NCI-H187 treated with DMSO at 0.1 percent for 48 hours (cell line): ENCODE measurements at places on chromosomes 12 and 14.
A peak's percentile ranks its signal among the peaks of the same experiment; 100 is the strongest.

GRCh38 chr14:106109337-106109736 lies 583.0 kb downstream of the TMEM121 start:
- no peak for DNase-seq

DNA sequence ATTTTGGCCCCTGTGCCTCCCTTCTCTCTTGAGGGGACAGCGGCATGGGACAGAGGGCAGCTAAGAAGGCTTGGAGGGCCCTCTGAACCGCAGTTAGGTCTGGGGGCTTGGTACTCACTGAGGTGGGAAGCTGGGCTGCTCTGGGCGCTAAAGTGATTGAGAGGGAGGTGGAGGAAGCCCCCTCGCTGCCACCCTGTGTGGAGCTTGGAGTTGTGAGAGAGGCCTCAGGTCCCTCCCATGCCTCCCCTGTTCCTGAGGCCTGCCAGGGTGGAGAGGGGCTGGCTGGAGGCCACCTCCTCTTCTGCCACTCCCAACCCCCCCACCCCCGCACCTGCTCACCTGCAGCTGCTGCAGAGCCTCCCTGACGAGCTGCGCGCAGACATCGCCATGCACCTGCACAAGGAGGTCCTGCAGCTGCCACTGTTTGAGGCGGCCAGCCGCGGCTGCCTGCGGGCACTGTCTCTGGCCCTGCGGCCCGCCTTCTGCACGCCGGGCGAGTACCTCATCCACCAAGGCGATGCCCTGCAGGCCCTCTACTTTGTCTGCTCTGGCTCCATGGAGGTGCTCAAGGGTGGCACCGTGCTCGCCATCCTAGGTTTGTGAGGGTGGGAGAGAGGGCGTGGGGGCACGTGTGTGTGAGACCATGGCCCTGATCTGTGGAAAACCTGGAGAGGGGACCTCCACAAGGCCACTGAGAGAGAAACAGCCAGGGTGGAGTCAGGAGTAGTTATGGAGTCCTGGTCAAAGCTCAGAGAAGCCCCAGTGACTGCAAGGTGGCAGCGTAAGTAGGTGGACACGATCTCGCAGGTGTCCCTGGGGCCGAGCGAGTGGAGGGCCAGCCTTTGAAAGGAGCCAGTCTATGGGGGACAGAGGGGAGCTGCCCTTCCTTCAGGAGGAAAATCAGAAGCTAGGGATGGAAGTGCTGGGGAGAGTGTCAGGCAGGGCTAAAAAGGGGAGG lies 11.2 kb downstream of the KCNH3 start:
- peak; percentile 40 for DNase-seq

DNA sequence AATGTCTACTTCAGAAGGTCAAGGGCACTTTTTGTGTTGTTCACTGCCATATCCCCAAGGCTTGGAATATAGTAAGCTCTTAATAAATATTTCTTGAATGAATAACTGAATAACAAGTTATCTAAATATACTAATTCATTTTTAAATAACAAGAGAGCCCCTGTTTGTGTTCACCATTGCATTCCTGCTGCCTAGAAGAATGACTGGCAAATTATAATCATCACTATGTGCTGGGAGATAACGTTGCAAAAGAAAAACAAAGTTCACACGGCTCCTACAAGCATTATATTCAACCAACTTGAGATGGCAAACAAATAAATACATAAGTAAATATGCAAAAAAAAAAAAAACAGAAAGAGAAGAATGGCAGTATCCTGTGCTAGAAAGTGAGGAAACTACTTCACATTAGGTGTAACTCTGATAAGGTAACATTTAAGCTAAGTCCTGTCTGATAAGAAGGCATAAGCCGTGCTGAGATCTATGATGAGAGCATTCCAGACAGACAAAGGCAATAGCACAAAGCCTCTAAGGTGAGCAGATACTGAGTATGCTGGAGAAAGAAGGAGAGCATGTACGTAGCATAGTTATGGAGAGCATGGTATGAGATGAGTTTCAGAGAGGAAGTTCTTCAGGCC lies 9.2 kb upstream of the TSPAN8 start:
- DNase-seq = no peak

DNA sequence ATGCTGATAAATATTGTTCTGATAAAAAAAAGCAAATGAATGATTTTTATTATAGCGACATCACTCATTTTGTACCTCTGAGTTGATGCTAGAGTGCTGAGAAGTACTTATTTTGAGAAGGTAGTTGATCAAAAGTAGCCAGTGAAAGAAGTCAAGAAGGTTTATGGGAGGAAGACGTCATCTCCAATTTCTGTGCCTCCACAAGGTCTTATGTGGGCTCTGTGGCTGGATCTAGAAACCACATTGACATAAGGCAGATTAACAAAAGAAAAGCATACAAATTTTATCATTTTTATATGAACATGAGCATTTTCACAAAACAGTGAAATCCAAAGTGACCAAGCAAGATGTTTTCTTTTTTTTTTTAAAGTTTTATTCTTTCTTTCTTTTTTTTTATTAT lies 289.5 kb upstream of the FAR2 start:
- no peak for DNase-seq

GRCh38 chr14:37903343-37904191 lies 304.1 kb upstream of the SSTR1 start:
- DNase-seq = no peak

DNA sequence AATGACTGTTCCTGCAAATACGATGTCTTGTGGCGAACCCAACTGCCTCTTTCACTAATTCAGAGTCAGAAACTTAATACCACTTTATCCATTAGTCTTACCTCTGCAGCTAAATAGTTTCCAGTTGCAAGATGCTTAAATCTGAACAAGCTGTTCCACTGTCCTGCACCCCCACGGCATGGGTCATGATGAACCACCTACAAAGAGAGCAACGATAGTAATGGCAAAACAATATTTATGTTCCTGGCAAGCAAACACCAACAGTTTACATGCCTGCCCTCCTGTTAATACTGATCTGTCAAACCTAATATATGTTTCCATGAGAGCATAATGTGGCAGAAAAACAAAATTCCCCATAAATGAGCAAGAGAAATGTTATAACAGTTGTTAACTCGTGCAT lies 121.9 kb downstream of the ITPR2 start:
- no peak for DNase-seq

DNA sequence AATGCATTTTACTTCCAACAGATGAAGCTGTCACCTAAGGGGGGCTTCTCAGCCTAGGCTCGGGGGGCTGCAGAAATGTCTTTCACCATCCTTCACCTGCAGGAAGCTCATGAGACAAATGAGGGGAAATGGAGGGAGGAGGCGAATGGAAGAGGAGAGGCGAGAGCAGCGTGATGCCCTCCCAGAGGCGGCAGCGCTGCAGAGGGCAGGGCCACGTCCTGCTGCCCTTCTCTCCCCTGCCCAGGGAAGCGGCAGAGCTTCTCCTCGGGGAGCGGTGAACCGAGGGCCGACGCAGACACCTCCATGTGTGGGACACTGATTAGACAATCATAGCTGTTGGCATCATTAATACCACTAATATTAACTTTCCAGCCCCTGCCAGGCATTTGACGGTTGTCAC lies 78.3 kb downstream of the SERPINA3 start:
- no peak for DNase-seq

DNA sequence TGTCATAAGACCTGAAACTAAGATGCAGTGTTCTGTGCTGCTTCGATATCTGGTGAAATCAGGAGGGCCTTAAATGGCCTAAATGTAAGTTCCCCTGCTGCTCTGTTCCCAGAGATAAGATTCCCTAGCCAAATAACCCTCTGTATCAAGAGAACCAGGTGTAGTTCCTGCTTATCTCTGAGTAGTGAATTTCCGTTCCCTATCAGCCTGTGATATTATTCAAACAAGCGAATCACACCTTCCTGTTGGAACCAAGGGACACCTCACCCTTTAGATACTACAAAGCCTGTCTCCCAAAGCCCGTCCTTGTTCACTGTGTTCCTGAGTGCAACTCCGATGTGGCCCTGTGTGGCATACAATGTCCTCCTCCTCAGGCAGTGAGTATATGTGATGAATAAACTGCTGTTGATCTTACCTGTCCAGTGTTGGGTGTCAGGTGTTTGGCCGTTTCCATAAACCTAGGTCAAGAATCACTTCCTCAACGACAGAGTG lies 52.2 kb upstream of the COCH start:
- no peak for DNase-seq

GRCh38 chr12:44375694-44376093 lies 500.4 kb downstream of the NELL2 start:
- no peak for DNase-seq

- DNase-seq = no peak
These were observed 163.5 kb downstream of the VRK1 start for GRCh38 chr14:96960598-96961116.

GRCh38 chr12:47228802-47229201 lies 149.0 kb upstream of the AMIGO2 start:
- no peak for DNase-seq

GRCh38 chr14:100907240-100907639 lies 3.7 kb upstream of the RTL1 start:
- DNase-seq = no peak

- no peak for DNase-seq
These were observed 65.9 kb upstream of the CDKN3 start for GRCh38 chr14:54330876-54331275.

- DNase-seq = no peak
These were observed 3.8 kb downstream of the TMEM179 start for GRCh38 chr14:104600805-104601204.

DNA sequence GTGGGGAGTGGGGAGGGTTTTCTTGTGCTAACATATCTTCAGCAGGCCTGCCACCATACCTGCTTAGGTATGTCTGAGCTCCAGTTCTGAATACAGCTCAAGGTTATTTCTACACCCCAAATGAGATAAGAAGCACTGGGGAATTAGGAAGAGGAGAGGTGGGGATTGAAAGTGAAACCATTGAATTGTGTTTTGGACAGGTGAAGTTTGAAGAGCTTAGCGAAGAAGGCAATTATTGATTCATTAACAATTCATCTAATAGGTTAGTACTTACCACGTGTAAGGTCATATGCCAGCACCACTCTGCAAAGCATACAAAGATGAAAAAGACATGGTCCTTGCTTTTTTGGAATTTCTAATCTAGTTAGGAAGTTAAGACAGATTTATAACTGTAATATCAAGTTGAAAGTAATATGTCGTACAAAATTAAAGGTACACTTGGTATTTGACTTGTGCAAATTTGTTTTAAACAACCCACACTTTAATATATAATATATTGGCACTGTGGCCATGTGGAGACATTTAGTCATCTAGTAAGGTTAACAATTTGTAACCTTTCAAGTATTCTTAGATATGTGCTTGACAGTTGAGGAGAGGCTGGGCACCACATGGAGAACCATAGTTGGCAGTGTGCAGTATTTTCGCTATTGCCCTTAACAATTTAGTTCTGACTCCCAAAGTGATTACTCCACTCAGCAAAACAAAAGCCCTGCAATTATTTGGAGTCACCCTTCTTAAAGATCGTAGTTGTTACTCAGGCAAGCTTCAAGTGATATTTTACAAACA lies 3.6 kb downstream of the SMCO3 start:
- no peak for DNase-seq

GRCh38 chr12:13764748-13765147 lies 216.7 kb downstream of the GRIN2B start:
- no peak for DNase-seq

- DNase-seq = no peak
These were observed 376.3 kb upstream of the RGS6 start for GRCh38 chr14:71555654-71556559.

DNA sequence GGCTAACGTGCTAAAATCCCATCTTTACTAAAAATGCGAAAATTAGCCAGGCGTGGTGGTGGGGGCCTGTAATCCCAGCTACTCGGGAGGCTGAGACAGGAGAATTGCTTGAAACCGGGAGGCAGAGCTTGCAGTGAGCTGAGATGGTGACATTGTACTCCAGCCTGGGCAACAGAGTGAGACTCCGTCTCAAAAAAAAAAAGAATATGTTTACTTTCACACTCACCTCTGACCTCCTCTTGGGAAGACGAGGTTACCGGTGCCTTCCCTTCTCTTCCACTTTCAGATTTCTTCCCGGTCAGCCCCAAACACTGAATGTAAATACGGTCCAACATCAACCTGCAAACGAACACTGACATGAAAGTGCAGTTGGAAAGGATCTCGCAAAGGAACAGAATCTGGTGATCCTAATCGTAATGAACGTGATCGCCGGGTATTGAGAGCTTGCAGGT lies 31.8 kb upstream of the PPP1R13B start:
- no peak for DNase-seq

- DNase-seq = no peak
These were observed 18.9 kb downstream of the ERP27 start for GRCh38 chr12:14919455-14919854.

GRCh38 chr12:45256721-45257120 lies 40.8 kb downstream of the ANO6 start:
- no peak for DNase-seq

DNA sequence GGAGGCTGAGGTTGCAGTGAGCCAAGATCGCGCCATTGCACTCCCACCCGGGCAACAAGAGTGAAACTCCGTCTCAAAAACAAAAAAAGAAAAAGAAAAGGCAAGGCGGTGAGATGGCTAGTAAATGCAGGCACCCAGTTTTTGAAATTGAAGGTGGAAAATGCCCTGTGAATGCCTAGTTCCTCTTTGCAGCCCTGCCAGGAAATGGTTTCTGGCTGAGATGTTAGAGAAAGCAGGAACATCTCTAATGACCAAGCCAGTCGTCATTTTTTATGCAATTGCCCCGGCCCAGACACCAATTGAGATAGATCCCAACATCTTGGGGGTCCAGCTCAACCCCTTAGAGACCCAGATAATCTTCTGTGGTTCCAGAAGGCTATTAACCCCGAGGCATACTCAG lies 17.0 kb downstream of the SLC8A3 start:
- DNase-seq = no peak

DNA sequence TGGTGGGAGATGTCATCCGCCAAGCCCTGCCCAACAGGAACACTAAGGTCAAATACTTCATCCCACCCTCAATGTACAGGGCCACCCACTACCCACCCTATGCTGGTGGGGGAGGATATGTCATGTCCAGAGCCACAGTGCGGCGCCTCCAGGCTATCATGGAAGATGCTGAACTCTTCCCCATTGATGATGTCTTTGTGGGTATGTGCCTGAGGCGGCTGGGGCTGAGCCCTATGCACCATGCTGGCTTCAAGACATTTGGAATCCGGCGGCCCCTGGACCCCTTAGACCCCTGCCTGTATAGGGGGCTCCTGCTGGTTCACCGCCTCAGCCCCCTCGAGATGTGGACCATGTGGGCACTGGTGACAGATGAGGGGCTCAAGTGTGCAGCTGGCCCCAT lies 3.5 kb downstream of the B3GNT4 start:
- no peak for DNase-seq

DNA sequence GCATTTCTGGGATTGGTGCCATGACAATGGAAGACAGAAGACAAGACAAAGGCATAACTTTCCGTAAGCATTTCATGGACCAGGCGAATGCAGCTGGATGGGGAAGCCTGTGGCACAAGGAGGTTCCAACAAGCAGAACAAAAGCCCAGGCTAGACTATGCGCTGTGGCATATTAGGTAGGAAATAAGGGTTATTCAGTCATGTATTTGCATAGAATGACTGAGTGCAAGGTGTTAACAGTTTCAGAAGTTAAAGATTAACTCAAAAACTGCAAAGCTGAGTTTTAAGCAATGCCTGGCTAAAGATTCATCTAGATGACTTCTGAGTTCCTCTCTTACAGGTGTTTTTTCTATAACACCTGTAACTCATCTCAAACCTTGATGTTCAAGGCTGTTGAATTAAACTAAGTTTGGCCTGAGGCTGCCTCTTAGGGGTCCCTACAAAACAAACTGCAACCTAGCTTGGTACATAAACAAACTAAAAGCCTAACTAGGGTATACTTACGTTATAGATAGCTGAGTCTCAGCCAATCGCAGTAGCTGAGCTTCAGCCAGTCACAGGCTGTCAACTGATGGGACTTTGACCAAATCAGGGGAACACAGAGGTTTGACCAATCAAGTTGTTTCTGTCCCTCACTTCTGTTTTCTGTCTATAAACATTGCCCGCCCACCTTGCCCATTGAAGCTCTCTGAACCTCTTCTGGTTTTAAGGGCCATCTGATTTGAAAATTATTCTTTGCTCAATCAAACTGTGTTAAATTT lies 52.2 kb upstream of the PLBD1 start:
- no peak for DNase-seq
